Activated CD4-positive, alpha-beta T cell treated with anti-CD3 and anti-CD28 coated beads, Interleukin-2, amount 50 U/mL, for 24 hours (primary cell): ENCODE measurements at places on chromosomes 2 and 18.

GRCh38 chr18:39796393-39796792, 2158.6 kb upstream of the PIK3C3 start:
- no peak for DNase-seq

- no peak for DNase-seq
Observed at GRCh38 chr2:40282428-40282827, 169.5 kb downstream of the SLC8A1 start.

DNA sequence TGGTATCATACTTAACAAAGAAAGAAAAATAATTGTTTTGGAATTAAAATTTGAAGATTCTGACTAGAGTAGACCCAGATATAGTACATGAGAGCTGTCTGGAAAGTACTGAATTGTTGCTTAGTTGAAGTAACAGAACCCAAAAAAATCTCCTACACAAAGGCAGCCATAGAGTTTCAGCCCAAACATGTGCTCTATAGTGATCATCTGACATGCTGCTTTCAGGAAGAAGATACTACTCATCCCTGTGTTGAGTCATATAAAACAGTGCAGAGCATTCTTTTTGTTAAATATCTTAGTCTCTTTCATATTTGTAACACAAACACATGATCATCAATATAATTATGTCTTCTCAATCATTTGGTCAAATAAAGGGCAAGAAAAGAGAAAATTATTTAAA, 84.8 kb upstream of the PTPRM start:
- no peak for DNase-seq

DNA sequence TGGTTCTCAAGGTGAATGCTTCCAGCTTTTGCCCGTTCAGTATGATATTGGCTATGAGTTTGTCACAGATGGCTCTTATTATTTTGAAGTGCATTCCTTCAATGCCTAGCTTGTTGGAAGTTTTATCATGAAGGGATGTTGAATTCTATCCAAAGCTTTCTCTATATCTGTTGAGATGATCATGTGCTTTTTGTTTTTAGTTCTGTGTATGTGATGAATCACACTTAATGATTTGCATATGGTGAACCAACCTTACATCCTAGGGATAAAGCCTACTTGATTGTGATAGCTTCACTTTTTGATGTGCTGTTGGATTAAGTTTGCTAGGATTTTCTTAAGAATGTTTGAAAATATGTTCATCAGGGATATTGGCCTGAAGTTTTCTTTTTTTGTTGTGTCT, 112.1 kb downstream of the MBD2 start:
- DNase-seq = no peak

GRCh38 chr2:127479219-127479825, 47.0 kb downstream of the IWS1 start:
- DNase-seq = no peak

DNA sequence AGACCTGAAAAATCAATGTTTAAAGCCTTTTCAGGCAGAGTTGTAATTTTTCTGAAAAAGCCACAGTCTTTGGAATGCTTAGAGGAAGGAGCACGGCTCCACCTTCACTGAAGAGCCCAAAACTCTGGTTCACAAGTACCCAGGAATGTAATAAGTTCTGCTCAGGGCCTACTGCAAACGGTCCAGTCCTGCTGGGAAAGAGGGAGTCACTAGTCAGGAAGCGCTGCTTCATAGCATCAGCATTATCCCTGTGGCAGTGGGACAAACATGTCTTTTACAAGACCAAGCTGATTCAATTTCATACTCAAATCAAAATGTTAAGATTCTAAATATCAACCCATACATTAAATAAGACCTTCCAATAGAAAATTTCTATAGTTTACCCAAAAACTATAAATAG, 152.9 kb upstream of the PGAP1 start:
- no peak for DNase-seq

- no peak for DNase-seq
Observed at GRCh38 chr2:191846515-191847476, at the start of gene CAVIN2. CAVIN2 (minus strand) TSS chr2:191847088; CDS start chr2:191846925, 163 bp downstream.

GRCh38 chr2:41853427-41854191, 194.2 kb upstream of the PKDCC start:
- DNase-seq = no peak

GRCh38 chr18:69617888-69618287, 217.2 kb downstream of the DOK6 start:
- DNase-seq = no peak

DNA sequence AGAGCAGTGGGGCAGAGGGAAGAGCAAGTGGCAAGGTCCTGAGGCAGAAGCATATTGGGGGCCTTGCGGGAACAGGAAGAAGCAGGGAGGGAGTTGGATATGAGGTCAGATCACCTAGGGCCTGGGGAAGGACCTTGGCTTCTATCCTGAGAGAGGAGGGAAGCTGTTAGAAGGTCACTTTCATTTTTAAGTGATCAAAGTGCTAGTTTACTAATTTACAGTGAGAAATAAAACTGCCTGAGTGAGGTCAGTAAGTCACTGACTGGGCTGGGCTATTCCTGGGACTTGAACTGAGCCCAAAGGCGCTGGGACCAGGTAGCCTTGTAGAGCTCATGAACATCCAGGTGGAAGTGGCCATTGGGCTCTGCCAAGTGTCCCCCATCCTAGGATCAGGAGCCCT, 76.6 kb upstream of the B3GNT7 start:
- no peak for DNase-seq

DNA sequence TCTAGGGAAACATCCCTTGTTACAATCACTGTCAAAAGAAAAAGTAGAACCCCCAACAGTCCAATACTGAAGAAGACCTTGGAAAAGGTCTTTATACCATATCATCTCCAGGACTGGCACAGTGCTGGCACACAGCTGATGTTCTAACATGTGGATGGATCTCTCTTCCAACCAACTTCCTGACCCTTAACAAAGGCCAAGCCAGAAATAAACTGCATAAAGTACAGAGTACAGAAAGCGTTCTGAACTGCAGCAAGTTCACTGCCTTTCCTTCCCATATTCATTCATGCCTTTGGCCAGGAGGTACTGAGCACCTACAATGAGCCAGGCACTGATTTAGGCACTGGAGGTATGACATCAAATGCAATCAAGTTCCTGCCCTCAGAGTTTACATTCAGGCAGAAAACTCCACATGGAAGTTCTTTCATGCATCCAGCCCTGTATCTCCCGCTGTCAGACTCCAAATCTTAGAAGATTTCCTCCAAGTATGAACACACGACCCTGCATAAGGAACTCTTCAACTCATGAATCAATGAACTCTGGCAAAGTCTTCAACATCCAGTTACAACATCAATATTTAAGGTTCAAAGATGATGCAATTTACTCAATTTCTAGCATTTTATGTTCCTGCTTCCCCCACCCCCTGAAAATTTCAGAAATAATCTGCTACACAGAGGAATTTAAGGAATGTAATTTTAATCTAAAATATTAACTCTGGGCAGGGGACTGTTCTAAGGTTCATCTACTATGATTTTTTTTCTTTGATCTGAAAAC, 33.8 kb downstream of the ACVR1 start:
- DNase-seq = no peak

- no peak for DNase-seq
Observed at GRCh38 chr18:21998486-21998885, 170.9 kb upstream of the GATA6 start.

DNA sequence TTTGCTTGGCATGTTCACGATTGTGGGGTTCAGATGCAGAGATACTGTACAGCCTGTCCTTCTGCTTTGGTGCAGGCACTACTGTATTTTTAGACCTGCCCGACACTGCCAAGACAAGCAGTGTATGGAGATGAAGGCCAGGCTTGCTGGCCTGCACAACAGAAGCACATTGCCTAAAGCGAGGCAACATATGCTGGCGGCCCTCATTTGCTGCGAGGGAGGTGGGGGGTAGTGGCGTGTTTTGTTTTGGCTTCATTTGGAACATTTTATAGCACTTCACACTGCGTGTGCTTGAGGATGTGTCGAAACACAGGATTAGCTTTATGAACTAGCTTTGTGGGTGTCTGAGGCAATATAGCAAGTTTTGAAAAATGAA, 27.0 kb downstream of the TMEM182 start:
- no peak for DNase-seq

DNA sequence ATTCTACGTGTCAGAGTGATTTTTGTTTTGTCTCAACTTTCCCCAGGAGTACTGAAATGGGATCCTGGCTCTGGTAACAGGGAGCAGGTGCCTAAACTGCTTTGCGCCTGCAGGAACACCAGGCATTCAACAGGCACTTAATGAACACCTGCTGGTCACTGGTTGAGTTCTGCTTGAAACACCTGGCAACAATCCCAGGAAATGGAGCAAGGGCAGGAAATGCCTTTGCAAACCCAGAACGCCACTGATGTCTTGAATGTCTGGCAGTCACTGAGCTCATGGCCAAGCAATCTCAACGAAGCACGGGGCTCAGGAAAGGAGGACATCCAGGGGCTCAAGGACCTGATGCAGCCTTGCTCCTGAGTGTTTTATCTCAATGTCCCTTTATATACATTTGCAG, 360.0 kb upstream of the RAB6C start:
- no peak for DNase-seq

- DNase-seq = no peak
Observed at GRCh38 chr2:231177156-231178025, 21.0 kb upstream of the ARMC9 start.
